Stimulated activated CD4-positive, alpha-beta T cell treated with anti-CD3 and anti-CD28 coated beads, Interleukin-2, amount 100 ng/mL, for 48 hours (primary cell): ENCODE measurements at places on chromosomes 6 and 20.
A peak's percentile ranks its signal among the peaks of the same experiment; 100 is the strongest.

- no peak for DNase-seq
Observed at GRCh38 chr20:58222446-58222845, 6.0 kb downstream of the ANKRD60 start.

- DNase-seq, result no peak
Observed at GRCh38 chr6:94636780-94637385, 940.5 kb upstream of the MANEA start.

- no peak for DNase-seq
Observed at GRCh38 chr20:57680934-57681914, 28.6 kb downstream of the PMEPA1 start.

GRCh38 chr6:107460083-107460631 lies 793 bp upstream of the PDSS2 start:
- no peak for DNase-seq

- no peak for DNase-seq
Observed at GRCh38 chr6:136526196-136526930, 23.9 kb downstream of the MAP7 start.

GRCh38 chr6:112027942-112028674 lies 25.8 kb upstream of the CCN6 start:
- no peak for DNase-seq

- DNase-seq, result no peak
Observed at GRCh38 chr6:170188571-170189001, 102.3 kb downstream of the DLL1 start.

GRCh38 chr6:150093397-150093796 lies 24.5 kb upstream of the ULBP3 start:
- no peak for DNase-seq

GRCh38 chr6:2099870-2100269 lies 145.5 kb downstream of the GMDS start:
- no peak for DNase-seq

DNA sequence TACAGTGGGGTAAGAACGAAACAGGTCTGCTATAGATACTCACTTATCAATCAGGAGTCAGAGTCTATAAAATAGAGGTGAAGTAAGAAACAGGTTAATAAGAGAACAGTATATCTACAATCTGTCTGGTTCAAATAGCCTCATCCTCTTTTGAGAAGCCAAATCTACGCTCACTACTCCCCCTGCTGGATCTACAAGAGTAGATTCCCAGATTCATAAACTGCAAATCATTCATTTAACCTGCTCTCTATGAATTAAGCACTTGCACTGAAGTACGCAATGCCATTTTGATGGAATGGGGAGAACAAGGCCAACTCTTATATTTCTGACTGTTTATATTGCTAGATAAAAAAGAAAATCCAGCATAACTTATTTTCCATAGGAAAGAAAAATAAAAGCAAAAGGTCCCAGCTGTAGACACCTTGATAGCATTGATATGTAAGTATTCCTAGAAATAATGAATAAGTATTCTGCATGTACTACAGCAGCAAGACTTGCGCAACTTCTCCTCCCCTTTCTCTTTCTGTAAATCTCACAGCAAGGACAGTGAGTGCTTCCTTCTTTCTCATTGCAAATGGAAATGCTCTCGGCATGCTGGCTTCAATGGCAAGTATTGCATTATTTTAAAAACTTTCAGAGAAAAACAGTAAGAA lies 92.3 kb downstream of the RFX6 start:
- peak; percentile 14 for DNase-seq

DNA sequence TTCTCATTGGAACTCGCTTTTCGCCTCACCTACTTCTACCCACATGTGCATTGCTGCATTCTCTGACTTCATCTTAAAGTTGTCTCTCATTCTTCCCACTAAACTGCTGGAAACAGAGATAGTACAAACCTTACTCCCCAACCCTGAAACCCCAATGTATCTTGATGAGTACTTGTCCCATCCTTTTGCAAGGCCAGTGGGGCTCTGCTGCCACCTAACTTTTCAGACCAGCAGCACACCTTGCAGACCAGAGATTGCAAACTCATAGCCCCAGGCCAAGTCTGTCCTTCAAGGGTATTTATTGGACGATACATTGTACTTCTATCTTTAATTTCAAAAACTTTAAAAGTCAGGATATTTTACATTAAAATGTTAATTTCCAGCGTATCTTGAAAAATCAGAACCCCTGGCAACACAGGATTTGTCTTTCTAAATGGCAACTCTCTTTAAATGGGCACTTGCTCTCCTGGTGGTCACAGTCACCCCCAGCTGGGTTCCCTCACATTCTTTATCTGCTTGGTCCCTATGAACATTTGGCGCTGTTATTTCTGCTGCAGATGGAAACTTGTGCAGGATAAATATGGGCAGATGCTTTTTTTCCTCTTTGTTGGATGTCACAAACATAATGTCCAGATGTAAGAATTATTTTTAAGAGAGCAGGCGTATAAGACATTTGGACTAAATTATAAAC lies 83.9 kb downstream of the SOD2 start:
- DNase-seq, result no peak

DNA sequence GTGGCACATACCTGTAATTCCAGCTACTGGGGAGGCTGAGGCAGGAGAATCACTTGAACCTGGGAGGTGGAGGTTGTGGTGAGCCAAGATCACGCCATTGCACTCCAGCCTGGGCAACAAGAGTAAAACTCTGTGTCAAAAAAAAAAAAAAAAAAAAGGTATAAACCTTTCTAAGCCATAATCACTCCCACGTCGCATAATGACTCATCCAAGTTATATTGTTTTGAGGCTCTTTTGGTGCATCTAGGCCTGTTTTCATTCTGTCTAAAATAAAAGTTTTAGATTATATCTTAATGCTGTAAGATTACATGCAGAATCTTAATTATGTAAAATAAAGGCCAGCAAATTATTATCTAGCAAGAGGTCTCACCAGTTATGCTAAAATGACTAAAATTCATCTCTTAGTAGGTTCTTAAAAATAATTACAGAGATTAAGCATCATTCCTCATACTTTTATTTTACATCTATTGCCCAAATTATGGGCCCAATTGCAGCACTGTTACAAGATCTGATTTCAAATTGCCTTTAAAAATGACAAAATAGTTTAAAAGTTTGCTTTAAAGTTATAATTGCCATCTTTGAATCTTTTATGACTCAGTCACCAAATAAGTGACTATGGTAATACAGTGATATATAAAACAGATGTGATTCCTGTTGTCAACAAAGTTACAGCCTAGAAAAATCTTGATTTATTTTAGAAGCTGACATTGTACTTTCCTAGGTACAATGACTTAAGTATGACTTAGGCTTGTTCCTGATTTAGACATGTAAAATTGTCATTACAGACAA lies 10.4 kb upstream of the SUMO4 start:
- DNase-seq, result no peak

- no peak for DNase-seq
Observed at GRCh38 chr6:160420253-160420968, 72.2 kb downstream of the SLC22A3 start.

DNA sequence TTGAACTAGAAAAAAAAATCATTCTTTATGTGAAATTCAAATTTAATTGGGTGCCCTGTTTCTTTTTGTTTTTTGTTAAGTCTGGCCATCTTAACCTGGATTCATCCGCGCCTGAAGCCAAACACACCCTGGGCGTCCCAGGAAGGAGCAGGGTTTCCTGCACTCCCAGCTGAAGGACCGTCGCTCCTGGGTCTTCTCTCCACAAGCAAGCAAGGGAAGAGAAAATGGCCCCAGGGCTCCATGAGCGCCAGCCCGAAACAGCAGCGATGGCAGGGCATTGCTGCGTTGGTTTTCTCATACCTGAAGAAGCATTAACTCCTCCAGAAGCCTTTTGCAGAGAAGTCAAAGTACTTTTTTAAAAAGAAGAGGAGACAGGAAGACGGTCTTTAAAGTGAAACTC lies 105.4 kb upstream of the AFDN start:
- DNase-seq, result no peak

DNA sequence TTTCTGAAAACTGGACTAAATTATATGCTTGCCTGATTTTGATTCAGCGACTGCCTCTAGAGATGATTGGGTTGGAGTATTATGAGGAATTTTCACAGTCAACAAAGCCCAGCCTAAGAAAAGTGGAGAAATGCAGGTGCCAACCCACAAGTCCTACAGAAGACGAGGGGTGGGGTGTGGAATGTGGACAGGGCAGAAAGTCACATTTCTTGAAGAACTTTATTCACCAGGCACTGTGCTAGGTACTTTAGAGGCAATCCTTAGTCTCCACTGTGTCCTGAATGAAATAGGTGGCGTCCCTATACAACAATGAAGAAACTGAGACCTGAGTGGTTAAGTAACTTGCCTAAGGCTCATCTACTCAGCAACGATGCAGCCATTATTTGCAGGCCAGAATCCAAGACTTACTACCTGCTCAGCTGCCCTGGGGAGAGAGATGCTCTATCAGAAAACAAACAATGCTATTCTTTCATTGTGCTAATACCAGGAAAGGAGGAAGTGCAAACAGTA lies 106.3 kb downstream of the RNF144B start:
- no peak for DNase-seq

GRCh38 chr20:8330319-8330784 lies 198.3 kb downstream of the PLCB1 start:
- DNase-seq, result no peak

DNA sequence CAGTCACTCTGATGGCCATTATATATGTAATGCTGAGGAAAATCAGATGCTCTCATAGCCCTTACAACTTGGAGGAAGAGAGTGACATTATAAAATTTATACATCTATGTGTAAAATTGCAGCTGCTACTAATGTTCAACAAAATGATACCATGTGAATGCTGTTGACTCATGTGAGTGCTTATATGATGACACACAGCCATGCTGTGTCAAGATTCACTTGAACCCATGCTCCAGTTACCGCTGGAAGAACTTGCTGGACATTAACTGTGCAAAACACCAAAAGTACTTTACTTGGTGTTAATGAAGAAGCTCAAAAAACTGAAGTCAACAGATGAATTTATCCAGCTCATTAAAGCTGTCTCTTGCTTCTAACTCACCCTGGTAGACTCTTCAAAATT lies 318.9 kb upstream of the PLCB4 start:
- no peak for DNase-seq

- DNase-seq, result no peak
Observed at GRCh38 chr6:37025621-37026466, 20.4 kb downstream of the FGD2 start.

- DNase-seq, result no peak
Observed at GRCh38 chr20:5785146-5785545, 34.9 kb downstream of the SHLD1 start.

GRCh38 chr6:169800668-169801395 lies 49.4 kb downstream of the ERMARD start:
- DNase-seq, result no peak

- DNase-seq, result no peak
Observed at GRCh38 chr6:137092018-137092417, 47.3 kb upstream of the IL20RA start.

GRCh38 chr20:17752459-17752858 lies 52.7 kb downstream of the BANF2 start:
- no peak for DNase-seq

GRCh38 chr6:1703091-1703855 lies 93.6 kb downstream of the FOXC1 start:
- DNase-seq, result no peak

- DNase-seq, result no peak
Observed at GRCh38 chr20:38454556-38455473, 17.8 kb upstream of the RALGAPB start.

GRCh38 chr6:148867862-148868261 lies 121.0 kb downstream of the UST start:
- DNase-seq, result peak; percentile 9

DNA sequence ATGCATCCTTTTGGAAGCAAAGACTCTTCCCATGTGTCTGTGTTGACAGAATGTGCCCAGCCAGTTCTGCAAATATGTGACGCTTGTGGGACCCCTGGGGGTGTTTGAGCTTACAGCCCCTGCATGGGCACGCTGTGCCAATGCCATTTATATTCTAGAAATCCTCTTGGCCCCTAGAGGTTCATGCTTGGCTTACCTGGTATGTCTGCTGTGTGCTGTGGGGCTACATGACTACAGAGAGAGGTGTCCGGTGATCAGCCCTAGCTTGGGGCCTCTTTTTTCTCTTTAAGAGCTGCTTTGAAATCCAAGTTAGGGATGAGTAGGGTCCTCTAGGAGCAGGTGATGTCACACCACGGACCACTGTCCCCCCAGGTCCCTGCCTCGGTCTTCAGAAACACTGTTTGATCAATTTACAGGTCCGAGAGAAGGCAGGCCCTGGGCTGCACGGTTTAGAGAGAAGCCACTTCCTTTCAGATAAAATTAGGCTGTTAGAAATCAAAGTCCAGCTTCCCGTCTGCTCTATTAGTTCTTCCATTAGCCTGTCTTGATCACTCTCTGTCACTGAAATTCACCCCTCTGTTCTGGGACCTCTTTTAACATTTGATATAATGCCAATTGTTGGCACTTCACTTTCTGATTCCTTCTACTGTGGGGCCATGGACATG lies 26.5 kb downstream of the BCAS4 start:
- DNase-seq, result no peak

DNA sequence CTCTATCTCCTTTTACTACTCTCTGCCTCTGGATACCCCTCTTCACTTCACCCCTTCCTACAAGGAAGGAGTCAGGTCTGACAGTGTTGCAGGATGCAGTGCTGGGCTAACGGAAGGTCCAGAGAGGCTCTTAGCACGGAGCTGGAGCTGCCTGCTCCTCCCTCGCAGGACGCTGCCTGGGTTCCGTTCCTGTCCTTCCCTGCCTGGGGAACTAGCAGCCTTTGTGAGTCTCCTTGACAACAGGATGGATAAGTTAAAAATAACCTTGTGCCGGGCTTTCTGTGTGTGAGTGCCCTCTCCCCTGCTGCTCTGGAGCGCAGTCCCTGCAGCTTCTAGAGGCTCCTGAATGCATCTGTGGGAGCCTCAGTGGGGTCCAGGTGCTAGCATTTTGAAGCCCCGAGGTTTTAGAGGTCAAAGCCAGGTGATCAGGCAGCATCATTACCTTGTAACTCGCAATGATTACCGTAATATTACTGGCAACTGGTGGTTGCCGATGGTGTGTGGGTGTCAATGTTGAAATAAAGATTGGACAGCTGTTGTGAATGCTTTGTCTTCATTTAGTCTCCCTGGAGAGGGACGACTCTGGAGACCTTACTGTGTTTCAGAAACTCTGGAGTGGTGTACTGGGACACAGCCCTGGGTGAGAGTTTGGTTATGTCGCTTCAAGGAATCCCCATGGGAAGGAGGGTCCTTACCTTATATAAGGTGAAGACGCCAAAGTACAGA lies 44.4 kb downstream of the CDS2 start:
- no peak for DNase-seq
